Caudate nucleus (tissue), 63 donors: ENCODE measurements at places on chromosomes 4 and X.

GRCh38 chr4:37441231-37442061 lies 196.9 kb downstream of the NWD2 start:
- no peak for DNase-seq

DNA sequence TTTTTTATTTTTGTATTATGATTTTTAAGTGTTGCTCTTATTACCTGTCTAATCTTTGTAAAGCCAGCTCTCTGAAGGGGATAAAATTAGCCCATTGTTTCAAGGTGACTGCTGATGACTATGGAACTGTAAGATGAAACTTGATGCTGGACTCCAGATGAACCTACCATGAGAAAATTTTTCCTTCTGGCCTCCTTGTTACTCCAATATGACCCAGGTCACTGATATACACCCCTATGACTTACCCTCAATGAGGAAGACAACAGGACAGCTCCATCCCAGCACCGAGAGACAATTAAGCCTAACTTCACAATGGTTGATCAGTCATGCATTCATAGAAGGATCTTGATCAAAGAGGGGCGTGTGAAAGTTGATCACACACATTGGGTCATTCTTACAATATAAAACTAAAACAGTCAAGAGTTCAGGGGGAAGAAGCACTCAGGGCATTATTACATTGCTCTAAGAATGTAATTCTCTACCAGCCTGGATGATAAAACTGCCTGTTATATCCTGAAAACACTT lies 230.8 kb upstream of the AGTR2 start:
- DNase-seq: no peak

DNA sequence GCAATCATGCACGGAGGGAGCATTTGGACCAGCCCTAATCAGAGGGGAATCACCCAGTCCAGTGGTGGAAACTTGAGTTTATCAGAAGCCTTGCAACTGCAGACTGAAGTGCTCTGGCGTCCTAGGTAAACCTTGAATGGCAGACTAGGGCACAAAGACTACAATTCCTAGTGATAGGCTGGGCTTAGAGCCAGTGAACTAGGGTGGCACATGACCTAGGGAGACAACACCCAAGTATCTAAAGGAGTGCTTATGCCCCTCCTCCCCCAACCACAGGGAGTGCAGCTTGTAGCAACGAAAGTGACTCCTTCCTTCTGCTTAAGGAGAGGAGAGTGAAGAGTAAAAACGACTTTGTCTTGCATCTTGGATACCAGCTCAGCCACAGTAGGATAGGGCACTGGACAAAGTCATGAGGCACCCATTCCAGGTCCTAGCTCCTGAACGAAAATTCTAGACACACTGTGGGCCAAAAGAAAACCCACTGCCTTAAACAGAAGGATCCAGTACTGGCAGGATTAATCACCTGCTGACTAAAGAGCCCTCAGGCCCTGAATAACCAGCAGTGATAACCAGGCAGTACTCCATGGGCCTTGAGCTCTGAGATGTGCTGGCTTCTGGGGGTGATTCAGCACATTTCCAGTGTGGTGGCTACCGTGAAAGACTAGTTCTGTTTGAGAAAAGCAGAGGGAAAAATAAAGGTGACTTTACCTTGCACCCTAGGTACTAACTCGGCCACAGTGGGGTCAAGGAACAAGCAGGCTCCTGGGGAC lies 58.7 kb upstream of the STARD8 start:
- DNase-seq: no peak

- no peak for DNase-seq
Measured at GRCh38 chrX:129877401-129877800, 28.6 kb upstream of the UTP14A start.

DNA sequence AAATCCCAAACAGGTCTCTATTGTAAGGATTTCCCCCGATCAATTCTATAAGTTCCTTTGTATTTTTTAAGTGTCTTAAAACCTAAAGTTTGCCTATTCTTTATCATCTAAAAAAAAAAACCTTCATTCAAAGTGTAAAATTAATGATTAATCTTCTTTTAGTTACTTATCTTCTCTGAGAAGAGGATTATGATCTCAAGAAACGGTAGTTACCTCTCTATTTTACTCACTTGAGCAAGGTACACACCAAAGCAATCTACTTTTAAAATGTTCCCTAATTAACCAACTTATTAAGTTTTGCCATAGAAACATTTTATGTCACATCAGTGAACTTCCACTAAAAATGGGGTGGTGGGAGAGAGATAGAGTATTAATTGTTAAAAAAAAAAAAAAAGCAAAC lies 15.2 kb upstream of the GALNT7 start:
- DNase-seq: no peak

GRCh38 chr4:186016796-186017195 lies 52.2 kb upstream of the TLR3 start:
- DNase-seq: no peak

- no peak for DNase-seq
Measured at GRCh38 chrX:140744085-140744484, 34.5 kb downstream of the LINC00632 start.

DNA sequence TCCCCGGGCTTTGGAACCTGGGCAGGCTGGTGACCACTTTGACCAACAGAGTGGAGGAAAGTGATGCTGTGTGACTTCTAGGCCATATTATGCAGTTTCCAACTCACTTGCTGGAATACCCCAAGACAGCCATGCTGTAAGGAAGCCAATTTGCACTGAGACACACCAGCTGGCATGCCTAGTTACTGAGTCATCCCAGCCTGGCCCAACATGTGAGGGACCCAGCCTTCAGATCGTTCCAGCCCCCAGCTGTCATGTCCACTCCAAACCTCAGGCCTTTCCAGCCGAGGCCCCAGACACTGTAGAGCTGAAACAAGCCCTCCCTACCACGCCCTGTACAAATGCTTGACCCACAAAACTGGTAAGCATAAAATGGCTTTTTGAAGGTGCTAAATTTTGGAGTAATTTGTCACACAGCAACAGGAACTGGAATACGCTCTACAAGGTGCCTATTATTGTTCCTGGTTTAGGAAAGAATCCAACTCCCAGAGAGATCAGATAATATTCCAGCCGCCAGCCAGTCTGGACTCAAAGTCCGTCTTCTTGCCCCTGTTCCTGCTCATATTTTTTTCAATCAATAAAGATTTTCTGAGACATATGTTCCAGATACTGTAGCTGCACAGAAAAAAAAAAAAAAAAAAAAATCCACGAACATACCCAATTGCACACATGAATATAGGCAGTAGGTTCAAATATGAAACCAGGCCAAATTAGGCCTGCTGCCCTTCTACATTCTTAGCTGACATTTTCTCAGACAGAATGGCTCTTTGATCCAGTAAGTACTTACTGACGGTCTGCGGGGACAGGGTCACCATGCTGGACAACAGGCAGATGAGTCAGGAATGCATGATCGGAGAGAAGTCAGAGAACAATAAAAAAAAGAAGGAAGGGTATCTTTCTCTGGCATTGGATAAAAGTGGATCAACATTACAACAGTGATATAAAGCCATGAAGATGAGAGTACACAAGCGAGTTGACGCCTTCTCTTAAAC lies 35.1 kb downstream of the SH3KBP1 start:
- no peak for DNase-seq

DNA sequence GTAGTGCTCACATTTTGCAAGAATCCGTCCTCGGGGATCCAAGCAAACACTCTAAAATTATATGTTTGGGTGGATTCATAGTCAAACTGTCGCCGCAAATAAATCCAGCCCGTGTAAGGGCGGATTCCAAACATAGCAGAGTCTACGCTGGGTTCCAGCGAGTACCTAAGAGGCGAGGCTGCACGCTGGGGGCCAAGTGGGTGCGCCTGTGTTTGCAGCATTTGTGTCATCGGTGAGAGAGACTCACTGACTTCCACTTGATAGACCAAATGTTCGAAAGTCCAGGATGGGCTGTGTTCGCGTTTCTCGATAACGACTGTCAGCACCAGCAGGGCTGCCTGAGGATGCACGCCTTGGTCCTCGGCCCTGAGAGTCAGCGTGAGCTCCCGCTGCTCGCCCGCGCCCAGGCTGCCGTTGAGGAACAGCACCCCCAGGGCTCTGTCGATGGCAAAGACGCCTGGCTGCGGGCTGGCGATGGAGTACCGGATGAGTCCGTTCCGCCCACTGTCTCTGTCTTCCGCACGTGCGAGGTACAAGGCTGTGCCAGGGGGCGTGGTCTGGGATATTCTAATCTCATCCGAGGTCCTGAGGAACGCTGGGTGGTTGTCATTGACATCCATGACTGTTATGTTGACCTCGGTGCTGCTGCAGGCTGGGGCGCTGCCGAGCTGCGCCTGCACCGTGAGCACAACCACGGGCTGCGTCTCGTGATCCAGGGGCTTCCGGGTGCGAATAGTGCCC lies 158.7 kb downstream of the DCHS2 start:
- peak; percentile 57 for DNase-seq

DNA sequence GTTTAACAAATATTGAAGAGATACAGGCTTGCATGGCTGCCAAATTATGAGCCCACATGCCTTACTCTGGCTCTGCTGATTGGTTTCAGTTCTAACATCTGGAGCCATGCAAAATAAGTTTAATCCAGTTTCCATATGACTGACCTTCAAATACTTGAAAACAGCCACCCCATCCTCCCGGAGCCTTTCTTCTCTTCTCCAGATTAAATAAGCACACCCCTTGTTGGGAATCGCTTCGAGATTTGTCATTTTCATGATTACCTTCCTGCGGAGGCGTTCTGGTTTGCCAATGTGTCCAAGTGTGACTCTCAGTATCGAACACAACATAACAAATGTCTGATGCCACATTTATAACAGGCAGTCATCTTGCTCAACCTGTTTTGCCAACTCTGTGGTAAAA lies 101.6 kb upstream of the JADE1 start:
- DNase-seq: no peak

- no peak for DNase-seq
Measured at GRCh38 chrX:132216806-132217202, 2.4 kb downstream of the RAP2C start.

DNA sequence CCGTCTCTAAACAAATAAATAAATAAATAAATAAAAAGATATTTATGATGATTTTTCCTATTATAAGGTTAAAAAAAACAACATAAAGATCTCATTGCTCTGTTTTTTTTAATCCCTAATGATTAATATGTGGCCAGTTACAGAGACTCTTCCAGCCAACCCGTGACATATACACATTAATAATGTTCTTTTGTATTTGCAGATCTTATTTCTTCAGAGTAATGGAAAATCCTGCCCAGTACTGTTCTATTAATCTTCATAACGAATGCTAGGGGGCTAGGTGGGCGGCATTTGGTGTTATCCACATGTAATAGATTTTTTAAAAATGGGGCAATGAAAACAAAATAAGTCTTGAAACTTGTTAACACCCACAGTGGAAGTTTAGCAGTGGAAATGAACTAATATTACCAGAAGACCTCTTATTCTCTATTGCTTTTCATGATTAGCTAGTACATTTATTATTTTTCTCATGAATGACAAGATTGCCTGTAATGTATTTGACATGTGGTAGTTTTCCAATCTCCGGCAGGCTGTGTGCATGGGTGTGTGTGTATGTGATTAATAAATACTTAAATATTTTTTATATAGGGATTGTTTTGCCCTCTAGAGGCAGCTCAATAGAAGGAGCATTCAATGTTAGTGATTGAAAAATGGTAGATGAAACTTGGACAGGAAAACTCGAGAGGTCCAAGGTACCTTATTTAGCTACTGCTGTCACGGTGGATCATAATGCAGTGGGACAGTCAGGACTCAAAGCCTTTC lies 457.4 kb downstream of the IL1RAPL1 start:
- no peak for DNase-seq

GRCh38 chr4:985123-985830 lies 1.6 kb upstream of the IDUA start:
- DNase-seq: no peak

DNA sequence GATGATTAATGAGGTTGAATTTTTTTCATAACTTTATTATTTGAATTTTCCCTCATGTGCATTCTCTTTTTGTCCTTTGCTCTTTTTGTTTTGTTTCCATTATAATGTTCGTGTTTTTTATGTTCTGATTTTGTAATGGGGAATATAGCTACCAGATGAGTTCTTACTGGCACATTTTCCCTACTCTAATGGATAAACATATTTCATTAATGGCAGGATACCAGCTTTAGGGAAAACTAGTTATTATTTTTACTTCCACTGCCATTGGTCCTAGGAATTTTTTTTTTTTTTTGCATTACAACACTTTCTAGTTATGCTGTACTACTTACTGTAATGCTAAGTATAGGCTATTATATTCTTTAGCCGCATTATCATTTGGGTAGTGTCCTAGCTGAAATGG lies 286.3 kb downstream of the SPRY1 start:
- DNase-seq: no peak

DNA sequence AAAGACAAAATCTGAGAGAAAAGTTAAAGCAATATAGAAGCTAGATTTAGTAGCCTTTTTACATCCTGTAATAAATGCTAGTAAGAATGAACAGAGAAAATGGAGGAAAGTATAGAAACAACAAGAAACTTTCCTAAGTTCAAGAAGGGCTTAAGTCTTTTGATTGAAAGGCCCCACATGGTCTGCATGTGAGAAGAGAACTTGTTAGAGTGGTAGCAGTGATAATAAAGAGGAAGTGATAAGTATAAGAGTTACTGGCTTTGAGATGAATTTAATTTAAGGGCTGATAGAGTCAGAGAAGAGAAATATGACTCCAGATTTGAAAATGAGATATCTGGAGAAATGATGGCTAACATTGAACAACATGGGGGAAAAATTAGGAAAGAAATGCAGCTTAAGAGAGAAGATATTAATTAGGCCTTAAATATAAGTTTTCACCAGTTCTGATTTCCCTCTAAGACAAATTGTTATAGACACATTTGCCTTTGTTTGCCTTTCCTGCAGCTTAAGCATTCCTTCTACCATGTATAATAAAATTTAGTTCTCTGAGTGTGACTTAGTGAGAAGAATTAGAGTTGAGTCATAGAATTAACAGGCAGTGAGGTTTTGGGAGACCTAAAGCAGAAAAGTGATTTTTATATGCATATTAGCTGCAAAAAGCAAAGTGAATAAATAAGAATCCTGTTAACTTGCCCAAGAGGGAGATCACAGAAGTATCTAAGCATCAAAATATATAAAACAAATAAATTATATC lies 18.4 kb downstream of the ZFX start:
- no peak for DNase-seq

DNA sequence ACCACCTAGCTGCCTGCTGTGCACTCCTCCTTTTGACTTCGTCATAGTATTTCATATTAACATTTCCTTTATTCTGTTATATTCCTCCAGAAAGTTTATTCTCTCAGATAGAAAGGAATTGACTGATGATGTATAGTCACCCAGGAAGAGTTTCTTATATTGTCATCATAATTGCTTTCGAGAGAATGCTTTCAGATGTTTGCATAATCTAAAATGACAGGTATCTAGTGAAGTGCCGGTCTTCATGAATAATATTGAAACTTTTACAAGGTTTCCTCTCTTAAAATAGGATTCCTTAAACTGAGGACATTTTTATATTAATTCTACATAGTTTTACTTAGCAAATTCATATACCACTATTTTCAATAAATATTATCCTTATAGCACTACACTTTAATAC lies 10.1 kb downstream of the SEC24D start:
- no peak for DNase-seq

GRCh38 chr4:31461421-31461820 lies 741.3 kb downstream of the PCDH7 start:
- no peak for DNase-seq
